Brain (organoid and tissue), 16 donors: ENCODE measurements at places on chromosomes 13 and 19.

DNA sequence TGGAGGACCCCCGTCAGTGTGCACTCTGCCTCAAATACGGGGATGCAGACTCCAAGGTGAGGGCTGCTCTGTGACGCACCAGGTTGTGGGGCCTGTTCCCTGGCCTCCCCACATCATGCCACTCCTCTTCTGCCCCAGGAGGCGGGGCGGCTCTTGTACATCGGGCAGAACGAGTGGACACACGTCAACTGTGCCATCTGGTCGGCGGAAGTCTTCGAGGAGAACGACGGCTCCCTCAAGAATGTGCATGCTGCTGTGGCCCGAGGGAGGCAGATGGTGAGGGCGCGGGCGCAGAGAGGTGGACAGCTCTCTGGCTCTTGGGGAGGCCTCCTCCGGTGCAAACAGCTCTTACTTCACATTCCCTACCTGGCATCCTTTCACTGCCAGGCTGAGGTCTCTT is 11.2 kb downstream of the KMT2B start:
- DNase-seq: no peak

DNA sequence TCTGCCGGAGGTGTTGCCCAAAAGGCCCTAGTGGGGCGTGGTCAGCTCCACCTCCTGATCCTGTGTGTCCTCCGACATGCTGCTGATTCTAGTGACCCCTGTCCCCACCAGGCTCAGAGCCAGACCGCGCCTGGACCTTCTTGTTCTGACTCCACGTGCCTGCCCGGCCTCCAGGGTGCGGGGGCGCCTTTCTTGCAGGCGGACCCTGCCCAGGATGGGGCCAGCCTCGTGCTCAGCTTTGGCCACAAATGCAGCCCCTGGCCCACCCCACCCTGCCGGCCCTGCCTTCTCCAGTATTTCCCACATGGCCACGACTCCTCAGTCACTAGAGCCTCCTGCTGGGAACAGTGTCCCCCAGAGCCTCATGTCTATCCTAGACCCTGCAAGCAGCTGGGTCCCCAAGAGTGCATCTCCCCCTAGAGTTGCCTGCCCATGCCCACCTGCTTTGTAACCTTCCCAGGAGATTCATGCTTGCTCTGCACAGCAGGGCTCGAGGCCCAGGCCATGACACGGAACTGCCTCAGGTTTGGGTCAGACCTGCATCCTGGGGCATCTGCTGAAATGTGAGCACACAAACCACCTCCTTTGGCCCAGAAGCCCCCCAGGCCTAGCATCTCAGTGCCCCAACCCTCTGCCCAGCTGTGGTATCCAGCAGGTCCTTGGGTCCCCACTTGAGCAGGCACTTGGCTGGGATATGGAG is 27.0 kb downstream of the TMEM161A start:
- no peak for DNase-seq

- DNase-seq: no peak
Measured at GRCh38 chr13:99376924-99377323, 69.7 kb upstream of the GPR183 start.

DNA sequence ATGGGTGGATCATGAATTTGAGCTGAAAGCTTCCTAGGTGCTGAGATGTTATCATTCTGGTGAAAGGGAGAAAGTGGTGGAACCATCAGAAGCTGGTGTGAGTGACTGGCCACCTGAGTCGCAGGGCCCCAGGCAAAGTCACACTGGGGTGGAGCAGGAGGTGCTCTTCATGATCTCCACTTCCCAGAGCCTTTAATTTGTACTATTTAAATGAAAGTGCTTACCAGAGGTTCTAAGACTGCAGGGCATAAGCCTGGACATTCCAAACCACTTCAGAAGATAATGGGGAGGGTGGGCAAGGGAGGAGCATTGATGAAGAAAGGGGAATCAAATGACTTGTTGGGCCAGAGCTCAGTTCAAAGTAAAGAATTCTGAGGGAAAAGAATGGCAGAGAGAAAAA is 156.1 kb downstream of the RGCC start:
- DNase-seq: no peak
